ENCODE measurements at places on chromosomes 5 and 9. TPM values are rescaled to one million over a fixed set of nuclear protein-coding genes. Genes with fewer than 3 reads are reported as not detected.

DNA sequence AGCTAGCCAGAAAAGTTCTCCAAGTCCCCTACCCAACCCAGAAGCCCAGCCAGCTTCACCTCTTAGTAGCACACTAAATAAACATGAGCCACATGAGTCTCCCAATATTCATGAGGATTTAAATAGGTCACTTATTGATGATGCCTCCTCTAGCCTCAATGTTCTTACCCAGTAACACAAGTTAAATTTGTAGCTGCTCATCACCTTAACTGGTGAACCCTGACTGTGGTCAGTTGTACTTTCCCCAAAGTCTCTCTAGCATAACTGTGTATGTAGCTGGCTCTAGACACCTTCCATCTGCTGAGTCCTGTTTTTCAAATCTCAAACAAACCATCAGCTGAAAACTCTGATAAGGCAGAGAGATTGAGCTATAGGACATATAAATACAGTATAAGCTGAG, 100.3 kb upstream of the ELAVL2 start:
- no peak for DNase-seq

DNA sequence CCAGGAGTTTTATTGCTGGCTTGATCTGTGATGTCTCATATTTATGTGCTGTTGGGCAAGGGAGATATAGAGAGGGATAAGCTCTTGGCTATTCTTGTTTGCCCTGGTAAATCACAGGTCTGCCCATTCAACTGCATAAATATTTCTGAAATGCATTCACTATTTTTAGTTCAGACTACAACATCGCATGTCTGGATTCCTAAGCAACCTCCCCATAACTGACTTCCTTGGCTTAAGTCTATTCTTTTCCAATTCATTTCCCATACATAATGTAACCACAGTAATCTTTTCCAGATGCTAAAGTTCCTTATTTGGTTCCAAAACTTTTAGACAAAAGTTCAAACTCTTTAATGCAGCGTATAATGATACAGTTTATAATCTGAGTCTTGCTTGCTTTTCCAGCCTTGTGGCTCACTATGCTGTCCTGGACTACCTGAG, 321.4 kb upstream of the ACTBL2 start:
- no peak for DNase-seq

DNA sequence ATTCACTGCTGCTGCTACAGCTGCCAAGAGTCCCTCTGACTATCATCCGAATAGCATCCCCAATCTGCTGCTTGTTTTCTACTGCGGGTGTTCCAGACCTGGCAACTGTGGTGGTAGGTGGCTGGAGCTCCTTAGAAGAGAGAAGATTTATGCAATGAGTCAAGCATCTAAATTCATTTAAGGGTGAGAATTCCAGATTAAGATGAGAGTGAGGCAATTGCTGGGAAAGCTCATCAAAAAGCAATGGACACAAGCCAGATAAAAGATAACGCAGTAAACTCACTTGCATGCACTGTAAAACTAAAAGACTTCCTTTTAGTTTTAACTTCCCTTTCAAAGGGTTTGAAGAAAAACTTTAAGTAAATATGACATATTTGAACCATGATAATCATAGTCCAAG, 3.9 kb downstream of the PLK2 start:
- DNase-seq, result no peak

ST8SIA4 gene
- total RNA-seq, result not detected

DNA sequence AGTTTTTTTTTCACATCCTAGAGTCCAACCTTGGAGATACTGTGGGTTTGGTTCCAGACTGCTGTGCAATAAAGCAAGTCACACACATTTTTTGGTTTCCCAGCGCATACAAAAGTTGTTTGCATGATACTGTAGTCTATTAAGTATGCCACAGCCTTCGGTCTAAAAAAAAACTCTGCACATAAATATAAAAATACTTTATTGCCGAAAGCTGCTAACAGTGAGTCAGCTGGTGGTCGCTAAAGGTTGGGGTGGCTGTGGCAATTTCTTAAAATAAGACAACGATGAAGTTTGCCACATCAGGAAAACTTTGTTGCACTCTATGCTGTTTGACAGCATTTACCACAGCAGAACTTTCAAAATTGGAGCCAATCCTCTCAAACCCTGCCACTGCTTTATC, 37.4 kb downstream of the UBQLN1 start:
- no peak for DNase-seq

DNA sequence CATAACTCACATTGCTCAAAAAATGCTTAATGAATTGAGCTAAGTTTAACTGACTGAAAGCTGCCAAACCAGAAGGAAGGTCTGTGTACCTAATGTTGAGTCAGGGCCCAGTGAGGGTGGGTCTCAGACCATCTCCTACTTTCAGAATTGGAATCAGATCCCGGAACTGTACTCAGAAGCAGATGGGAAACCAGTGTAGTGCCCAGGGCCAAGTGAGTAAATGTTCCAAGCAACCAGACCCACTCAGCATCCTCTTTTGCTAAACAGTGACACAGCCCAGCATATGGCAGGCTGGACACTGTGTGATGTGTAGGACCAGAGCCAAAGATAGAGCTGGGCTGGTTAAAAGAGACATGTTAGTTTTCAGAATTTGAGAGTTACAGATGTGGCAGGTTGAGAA, 94.1 kb downstream of the PLCXD3 start:
- DNase-seq, result no peak
